ENCODE measurements at places on chromosomes 7 and 10. TPM values are rescaled to one million over a fixed set of nuclear protein-coding genes. Genes with fewer than 3 reads are reported as not detected.

Gene JMJD1C
- 44.3 TPM for total RNA-seq

Gene ASAH2
- 3.5 TPM for total RNA-seq

Gene UCN3
- total RNA-seq: not detected

Gene NOS3
- 63.9 TPM for total RNA-seq

Gene PRSS37
- total RNA-seq: not detected

Gene CACNB2
- 23.7 TPM for total RNA-seq

Gene C10orf53
- not detected for total RNA-seq

Gene CXCL12
- total RNA-seq: 213 TPM

Gene PRTFDC1
- 6.6 TPM for total RNA-seq

Gene SLC26A5
- total RNA-seq: not detected

Gene SSBP1
- 109 TPM for total RNA-seq

Gene LRRTM3
- not detected for total RNA-seq

Gene CYP26C1
- total RNA-seq: not detected

Gene PIK3CG
- 3.0 TPM for total RNA-seq

Gene SLC18A3
- not detected for total RNA-seq

Gene TRIM50
- not detected for total RNA-seq

Gene FBXO24
- 0.62 TPM for total RNA-seq

Gene HKDC1
- not detected for total RNA-seq

Gene ASB15
- 34.3 TPM for total RNA-seq

Gene C7orf57
- not detected for total RNA-seq

Gene SPAG6
- total RNA-seq: not detected

Gene PDZD7
- 0.50 TPM for total RNA-seq

Gene EVX1
- not detected for total RNA-seq

Gene ZNF804B
- 0.16 TPM for total RNA-seq

Gene IFIT3
- total RNA-seq: 19.9 TPM

Gene VSTM4
- total RNA-seq: 17.2 TPM

Gene CNNM1
- total RNA-seq: 0.15 TPM

Gene PTF1A
- not detected for total RNA-seq

Gene CPED1
- 19.2 TPM for total RNA-seq

Gene TCAF2
- 0.71 TPM for total RNA-seq

Gene OR2A42
- total RNA-seq: 0.10 TPM

Gene CDK6
- total RNA-seq: 12.9 TPM

Gene FGFR2
- 6.1 TPM for total RNA-seq

Gene GRID2IP
- 0.08 TPM for total RNA-seq

Gene SYNPO2L
- 219 TPM for total RNA-seq

Gene ADAP1
- 8.2 TPM for total RNA-seq

Gene MEOX2
- 6.3 TPM for total RNA-seq

Gene ZMYND11
- total RNA-seq: 72.6 TPM

Gene NPTX2
- total RNA-seq: 2.0 TPM

Gene KAZALD1
- 7.2 TPM for total RNA-seq

Gene RABGEF1
- 16.0 TPM for total RNA-seq

Gene GBX1
- not detected for total RNA-seq

Gene PROSER2
- 1.8 TPM for total RNA-seq

Measured in left cardiac atrium (tissue), 4 donors.